Left hindlimb (tissue), 1 donor: ENCODE measurements at places on chromosomes 16 and 17.

DNA sequence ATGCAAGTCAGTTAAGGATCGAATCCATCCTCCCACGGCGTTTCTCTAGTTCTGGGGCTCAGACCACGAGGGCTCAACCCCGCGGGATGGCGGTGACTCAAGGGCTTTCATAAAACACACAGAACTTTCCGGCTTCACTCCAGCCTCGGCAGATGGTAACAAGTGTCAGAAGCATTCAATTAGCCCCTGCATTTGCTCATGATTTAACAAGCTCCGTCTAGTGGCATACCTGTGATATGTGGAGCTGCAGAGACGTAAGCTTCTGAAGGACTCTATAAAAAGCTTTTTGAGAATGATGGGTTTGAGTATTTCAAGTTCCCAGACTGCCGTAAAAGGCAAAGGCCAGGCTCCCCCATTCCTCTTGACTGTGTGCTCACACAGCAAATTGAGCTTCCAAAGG is 91.3 kb upstream of the SEC14L1 start:
- no peak for DNase-seq

- DNase-seq, result no peak
Measured at GRCh38 chr17:4247361-4247970, 16.3 kb downstream of the ANKFY1 start.

DNA sequence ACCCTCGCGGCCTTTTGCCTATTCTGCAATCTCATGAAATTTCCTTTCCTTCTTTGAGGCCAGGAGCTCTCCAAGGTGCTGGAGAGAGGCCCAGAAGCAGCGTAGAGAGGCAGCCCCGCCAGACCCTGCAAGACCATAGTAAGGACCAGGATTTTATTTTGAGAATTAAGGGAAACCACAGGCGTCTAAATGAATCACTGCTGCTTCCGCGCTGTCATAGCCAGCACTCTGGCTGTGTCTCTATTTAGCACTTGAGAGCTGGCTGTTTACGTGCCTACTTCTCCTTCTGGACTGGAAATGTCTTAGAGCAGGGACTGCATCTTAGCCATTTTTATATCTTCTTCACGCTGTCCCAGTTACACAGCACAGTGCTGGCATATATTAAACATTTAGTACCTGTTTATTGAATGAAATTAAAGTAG is 37.6 kb upstream of the PIRT start:
- peak; percentile 48 for DNase-seq

- DNase-seq, result peak; percentile 77
Measured at GRCh38 chr16:30927789-30928378, 4.5 kb downstream of the FBXL19 start.

GRCh38 chr17:80009391-80010282 is 26.0 kb downstream of the TBC1D16 start:
- no peak for DNase-seq

- no peak for DNase-seq
Measured at GRCh38 chr17:76237859-76238313, 2.4 kb downstream of the RNF157 start.

GRCh38 chr16:82533189-82533588 is 93.6 kb upstream of the CDH13 start:
- DNase-seq, result no peak

- DNase-seq, result no peak
Measured at GRCh38 chr16:1944612-1945199, 1.7 kb upstream of the MSRB1 start.

DNA sequence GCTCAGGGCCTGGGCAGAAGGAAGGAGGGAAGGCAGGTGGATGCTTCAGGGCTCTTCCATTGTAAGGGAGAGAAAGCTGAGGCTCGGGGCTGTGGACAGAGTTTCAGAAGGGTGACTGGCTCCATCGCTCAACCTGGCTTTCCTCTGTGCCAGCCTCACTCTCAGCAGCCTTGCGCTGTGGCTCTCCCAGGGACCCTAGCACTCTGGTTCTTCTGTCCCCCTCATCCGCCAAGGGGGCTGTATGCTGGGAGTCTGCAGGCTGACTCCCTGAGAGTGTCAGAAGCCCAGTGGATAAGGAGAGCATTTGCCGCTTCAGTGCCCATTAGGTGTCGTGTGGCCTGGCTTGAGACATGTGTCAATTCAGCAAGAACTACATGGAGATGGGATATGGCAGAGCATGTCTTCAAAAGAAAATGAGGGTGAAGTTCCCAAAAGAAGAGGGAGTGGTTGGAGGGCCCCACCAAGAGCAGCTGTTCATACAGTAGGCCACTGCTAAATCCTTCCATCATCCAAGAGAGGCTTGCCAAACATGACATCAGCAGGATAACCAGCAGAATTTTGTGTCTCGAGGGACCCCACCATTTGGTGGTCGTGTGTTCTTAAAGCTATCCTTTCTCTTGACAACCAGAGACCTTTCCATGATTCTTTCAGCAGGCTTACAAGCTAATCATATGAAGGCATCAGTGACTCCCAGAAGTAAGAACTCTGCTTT is 148.2 kb downstream of the IRX5 start:
- DNase-seq, result peak; percentile 47

GRCh38 chr17:33981711-33982601 is 273.1 kb upstream of the CCL2 start:
- DNase-seq, result peak; percentile 43

- peak; percentile 71 for DNase-seq
Measured at GRCh38 chr17:76687298-76688164, 23.2 kb downstream of the MXRA7 start.

- no peak for DNase-seq
Measured at GRCh38 chr17:62888148-62888547, 77.9 kb upstream of the TANC2 start.

DNA sequence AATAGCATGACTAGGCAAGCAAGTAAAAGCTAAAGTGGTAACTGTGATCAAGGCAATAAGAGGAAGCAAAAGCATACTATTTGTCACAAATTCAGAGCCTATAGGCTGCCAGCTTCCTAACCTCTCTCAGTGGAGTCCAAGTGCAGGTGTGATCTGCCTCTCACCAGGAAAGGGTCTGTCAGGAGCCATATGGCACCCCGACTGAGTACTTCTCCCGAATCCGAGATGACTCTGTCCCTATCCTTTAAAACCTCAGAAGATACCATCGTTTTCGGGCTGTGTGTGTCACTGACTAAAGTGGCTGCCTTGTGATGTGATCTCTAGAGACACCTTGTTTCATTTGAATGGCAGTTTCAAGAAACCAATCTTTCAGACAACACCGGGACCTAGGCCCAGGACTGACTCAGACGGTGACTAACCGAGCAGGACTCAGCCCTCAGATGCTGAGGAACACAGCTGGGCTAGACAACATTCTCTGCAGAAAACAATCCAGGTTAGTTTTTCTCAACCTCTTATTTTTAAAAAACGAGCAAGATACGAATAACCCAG is 63.6 kb downstream of the SMG6 start:
- no peak for DNase-seq

- DNase-seq, result peak; percentile 60
Measured at GRCh38 chr17:45092911-45093430, 31.9 kb downstream of the NMT1 start.

DNA sequence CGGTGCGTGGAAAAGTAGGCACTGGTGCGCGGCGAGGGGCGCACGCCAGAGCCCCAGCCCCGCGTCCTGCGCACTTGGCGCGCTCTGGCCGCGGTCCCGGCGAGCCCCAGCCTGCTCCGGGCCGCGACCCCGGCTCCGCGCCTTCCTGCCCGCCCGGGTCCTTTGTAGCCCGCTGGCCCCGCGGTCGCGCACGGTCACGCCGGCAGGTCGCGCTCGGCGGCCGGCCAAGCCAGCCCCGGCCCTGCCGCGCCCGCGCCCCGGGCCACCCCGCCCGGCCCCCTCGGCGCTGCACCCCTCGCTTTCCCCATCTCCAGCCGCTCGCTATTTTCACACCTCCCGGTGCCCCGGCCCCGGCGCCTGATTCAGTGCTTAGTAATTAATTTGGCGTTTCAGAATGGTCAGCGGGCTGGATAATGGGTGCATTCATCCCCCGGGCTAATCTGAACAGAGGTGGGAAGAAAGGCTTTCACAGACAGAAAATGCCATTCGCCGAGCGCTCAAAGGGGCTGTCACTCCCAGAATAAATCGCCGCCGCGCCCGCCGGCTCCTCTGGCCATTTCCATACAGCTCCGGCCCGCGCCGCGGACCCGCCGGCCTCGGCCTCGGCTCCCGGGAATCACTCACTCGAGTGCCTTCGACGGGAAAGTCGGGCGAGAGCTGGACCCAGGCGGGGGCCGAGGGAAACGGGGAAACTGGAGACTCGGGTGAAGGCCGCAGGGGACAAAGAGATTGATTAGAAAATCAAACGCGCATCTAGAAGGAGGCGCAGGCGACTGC is 17.8 kb upstream of the NTN1 start:
- no peak for DNase-seq
